ENCODE measurements at places on chromosomes 7 and 10.

- no peak for DNase-seq
Observed at GRCh38 chr7:135665042-135665441, 2.7 kb downstream of the STMP1 start.

DNA sequence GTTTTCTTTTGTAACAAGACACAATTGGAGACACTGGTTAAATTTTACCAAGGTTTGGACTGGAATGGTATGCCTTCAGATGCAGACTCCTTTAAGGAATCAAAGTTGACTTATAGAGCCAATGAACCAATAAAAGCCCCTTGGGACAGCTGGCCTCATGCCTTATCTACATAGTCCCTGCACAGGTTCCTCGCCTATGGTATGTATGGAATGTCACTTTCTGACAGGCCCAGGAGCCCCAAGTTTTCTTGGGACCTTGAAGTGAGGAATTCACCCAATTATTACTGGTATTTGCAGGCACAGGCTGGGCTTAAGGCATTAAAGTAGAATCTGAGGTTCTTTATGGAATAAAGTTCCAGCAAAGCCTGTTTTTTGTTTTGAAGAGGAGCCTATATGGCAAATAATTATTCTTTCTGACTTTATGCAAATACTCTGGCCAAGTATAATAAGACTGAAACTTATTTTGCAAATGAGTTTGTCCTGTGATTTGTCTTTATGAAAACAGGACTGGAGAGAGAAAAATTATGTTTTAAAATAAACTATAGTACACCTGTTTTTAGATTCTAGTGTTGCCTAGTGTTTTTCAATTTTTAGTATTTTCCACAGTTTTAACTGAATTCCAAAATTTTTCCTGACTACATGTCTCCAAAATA, 24.1 kb upstream of the DNMBP start:
- no peak for DNase-seq

- DNase-seq: no peak
Observed at GRCh38 chr10:119248681-119249080, 41.3 kb downstream of the GRK5 start.

GRCh38 chr7:1569016-1569415, 816 bp downstream of the PSMG3 start:
- no peak for DNase-seq

DNA sequence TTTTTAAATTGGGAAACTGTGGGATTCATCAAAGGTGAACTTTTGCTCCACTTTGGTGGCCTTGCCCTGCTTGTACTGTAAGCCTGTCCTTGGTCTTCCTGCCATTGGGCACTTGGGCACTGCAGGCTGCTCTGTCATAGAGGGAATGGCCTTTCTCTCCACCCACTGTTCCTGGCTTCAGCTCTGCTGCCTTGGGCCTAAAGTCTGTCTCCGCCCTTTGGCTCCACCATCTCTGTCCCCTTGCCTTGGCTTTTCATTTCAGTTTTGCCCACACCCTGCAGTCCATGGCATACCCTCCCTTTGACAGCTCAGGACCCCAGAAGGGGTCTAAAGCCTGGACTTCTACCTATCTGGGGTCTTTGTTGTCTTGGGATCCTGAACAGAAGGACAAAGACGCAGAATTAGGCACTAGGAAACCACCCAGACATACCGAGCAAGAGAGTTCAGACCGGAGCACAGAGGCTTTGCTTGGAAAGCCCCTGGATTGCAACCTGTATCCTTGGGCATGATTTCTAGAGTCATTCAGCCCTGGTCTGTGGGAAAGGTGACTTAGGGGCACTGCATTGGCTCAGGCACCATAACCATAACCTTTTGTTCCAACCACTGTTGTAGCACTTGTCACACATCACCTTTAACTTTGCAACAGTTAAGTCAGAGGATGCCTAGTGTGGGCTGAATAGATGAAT, 5.2 kb upstream of the ARHGAP22 start:
- DNase-seq: no peak

DNA sequence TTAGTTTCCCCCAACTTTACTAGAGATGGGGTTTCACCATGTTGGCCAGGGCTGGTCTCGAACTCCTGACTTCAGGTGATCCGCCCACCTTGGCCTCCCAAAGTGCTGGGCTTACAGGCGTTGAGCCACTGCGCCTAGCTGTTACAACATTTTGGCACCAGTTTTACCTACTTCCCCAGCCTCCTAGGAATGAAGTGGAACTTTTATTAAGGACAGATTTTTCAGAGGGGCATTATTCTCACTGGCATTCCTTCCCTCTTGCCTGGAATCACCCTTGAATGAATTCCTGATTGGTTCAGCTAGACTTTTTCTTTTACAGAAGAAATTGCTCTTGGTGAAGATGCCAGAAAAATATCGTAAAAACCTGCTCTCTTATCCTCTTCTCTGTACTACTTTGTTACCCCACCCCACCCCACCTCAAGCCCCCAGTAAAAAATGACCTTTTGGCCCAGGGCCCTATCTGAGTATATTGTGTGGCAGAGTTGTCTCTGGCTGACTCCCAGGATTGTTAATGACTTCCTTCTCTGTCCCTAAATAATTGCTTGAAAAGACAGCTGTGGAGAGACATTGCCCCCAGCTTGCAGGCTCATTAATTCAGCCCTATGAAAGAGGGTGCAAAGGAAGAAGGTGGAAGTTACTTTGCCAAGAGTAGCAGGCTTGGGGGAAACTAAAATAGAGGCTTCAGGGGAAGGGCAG, 189.6 kb downstream of the AUTS2 start:
- DNase-seq: no peak

- peak; percentile 71 for DNase-seq
Observed at GRCh38 chr7:85041605-85042216, 145.1 kb downstream of the SEMA3D start.

GRCh38 chr7:148615085-148615730, 24.6 kb downstream of the C7orf33 start:
- no peak for DNase-seq

DNA sequence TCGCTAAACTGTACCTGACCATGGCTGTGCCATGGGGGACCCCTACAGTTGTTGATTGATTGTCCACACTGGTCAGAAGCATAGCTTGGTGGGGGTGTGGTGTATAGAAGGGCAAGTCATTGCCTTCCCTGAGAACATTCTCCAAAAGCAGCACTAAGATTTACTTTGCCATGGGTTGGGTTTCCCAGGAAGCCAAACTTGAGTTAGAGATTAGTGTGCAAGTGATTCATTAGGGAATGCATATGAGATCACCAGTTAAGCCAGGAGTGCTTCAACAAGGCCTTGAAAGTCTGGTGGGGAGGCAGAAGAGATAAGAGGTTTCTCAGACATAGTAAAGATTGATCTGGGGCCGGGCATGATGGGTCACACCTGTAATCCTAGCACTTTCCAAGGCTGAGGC, 21.4 kb upstream of the TPST1 start:
- DNase-seq: no peak

DNA sequence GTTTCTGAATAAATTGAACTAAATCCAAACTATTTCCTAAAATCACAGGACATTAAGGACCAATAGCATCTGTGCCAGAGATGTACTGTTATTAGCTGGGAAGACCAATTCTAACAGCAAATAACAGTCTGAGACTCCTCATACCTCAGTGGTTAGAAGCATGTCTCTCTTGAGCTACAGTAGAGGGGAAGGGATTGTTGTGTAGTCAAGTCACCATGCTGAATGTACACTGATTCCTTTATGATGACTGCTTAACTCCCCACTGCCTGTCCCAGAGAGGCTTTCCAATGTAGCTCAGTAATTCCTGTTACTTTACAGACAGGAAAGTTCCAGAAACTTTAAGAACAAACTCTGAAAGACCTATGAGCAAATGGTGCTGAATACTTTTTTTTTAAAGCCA, 13.9 kb downstream of the MEST start:
- no peak for DNase-seq

DNA sequence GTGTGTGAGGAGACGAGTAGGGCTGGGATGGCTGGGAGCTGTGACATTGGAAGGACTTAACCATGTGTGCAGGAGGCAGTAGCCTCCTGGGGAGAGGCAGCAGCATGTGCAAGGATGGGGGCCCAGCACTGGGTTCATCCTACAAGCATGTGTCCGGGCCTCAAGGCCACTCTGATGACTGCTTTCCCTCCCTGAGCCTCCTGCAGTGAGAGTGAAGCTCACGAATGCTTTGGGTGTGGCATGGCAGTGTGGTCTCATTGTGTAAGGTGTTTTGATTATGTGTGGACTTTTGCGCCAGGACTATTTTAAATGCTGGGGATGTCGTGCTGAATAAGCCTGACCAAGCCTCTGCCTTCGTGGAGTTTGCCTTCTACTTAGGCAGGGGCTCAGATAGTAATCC, 122.0 kb upstream of the INSYN2A start:
- no peak for DNase-seq

GRCh38 chr7:135326636-135327280, 93.1 kb downstream of the STRA8 start:
- DNase-seq: no peak

GRCh38 chr7:134926396-134926795, 59.9 kb upstream of the AGBL3 start:
- no peak for DNase-seq

DNA sequence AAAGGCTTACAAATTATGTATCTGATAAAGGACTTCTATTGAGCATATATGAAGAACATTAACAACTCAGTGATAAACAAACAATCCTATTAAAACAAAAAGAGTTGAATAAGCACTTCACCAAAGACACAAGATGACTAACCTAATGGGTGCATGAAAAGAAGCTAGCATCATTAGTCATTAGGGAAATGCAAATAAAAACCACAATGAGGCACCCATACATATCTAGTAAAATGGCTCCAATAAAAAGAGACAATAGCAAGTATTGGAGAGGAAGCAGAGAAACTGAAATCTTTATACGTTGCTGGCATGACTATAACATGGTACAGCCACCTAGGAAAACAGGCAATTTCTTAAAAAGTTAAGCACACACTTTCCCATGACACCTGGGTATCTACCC, 77.6 kb upstream of the ZMIZ1 start:
- no peak for DNase-seq

All from femur (tissue), 1 donor.